ENCODE measurements at places on chromosomes 2 and 18.

- no peak for DNase-seq
Observed at GRCh38 chr2:24744356-24744755, 48.8 kb downstream of the PTRHD1 start.

DNA sequence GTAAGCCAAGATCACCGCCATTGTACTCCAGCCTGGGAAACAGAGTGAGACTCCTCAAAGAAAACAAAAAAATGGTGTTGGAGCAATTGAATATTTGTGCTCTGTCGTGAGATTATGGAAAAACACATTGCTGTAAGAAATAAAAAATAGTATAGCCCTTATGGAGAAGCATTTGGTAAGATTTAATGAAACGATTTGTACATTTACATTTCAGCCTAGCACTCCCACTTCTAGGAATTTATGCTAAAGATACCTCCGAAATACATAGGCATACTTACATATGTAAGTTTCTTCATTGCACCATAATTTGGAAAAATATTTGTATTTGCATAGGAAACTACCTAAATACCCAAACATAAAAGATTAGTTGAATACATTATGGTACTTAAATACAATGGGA, 8.7 kb upstream of the DTNB start:
- no peak for DNase-seq

GRCh38 chr2:7609974-7610373, 692.8 kb downstream of the RNF144A start:
- DNase-seq = no peak

GRCh38 chr2:238019962-238020361, 40.8 kb upstream of the SCLY start:
- no peak for DNase-seq

DNA sequence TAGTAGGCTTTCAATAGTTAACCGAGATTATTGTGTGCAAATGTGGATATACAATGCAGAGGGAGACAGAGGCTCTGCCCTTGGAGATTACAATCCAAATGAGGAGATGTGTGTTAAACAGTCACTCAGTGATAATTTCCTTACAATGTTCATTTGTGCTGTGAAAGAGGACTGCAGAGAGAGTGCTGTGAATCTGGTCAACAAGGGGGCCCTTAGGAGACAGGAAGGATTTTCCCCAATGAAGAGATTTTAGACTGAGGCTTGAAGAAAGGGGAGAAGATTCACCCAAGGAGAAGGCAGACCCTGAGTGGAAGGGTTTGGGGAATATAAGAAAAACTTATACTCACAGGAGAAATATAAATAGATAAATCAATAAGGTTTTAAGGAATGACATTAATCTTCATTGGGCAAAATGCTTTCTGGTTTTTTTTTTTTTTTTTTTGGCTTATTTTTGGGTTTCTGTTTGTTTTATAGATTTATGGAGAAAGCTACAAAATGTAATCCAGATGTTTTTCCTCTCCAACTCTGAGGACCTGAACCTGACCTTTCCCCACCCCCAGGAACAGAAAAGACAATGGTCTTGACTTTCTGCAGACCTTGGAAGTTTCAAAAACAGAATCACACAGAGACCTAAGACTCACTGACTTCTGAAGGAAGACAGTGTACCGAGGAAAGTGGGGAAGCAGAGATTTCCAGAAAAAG, 151.3 kb upstream of the SERPINE2 start:
- no peak for DNase-seq

DNA sequence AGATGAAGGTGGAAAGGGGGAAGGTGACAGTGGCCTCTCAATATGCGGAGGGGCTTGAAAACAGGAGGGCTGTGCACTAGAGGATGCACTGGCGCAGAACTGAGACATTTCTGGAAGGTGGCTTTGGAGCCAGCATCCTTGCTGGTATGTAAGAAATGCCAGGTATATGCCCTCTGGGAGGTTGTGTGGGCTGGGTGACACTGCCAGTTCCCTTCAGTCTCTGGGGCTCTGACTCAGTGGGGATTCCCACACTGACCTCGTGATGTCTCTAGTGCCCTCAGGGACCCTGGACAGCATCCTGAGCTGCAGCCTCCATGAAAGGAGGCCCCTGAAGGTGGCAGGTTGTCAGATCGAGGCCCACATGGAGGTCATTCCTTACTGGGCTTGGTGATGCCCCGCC, 74.0 kb downstream of the AGAP1 start:
- DNase-seq = no peak

- no peak for DNase-seq
Observed at GRCh38 chr18:1438967-1439366, 534.3 kb downstream of the ADCYAP1 start.

DNA sequence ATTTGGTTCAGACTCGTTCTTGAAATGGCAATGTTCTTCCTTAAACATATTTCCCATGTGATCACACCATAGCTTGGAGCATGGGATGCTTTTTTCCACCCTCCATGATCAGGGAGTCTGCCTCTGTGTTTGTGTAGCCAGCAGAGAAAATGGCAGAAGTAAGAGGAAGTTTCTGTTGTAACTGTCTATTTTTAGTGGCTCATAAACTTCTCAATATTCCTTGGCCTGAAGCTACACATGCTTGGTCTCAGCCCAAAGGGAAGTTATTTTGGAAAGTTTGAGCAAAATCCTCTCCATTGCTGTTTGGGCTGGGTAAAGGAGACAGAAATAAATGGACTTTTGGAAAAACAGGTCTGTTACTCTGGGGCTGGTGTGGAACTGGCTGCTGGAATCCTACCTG, 33.4 kb upstream of the ITGA6 start:
- peak; percentile 37 for DNase-seq

DNA sequence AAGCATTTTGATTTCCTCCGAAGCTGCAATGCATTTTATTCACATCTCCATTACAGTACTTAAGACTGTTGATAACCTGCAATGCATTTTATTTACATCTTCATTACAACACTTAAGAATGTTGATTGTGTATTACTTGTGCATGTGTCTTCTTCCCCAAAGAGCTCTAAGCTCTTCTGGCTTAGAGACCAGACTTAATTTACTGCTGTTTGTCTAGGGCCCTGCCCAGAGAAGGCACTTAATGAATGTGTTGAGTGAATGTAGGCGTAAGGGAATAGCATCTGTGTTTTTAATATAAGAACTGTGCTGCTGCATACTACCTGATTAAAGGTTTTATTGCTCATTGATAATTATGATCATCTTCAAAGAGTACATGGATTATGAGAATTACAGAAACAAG, 295.6 kb downstream of the ZNF385B start:
- DNase-seq = no peak

DNA sequence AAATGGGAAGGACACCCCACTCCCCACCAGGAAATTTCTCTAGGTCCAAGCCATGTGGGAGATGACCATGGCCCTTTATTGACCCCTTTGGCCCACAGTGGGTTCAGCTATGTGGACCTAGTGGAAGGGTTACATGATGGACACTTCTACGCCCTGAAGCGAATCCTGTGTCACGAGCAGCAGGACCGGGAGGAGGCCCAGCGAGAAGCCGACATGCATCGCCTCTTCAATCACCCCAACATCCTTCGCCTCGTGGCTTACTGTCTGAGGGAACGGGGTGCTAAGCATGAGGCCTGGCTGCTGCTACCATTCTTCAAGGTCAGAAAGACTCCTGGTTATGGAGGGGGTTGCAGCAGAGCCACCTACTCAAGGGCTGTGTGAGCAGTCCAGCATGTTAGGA, 1.3 kb downstream of the STK16 start:
- no peak for DNase-seq

- DNase-seq = no peak
Observed at GRCh38 chr2:169001116-169001815, 29.9 kb downstream of the ABCB11 start.

DNA sequence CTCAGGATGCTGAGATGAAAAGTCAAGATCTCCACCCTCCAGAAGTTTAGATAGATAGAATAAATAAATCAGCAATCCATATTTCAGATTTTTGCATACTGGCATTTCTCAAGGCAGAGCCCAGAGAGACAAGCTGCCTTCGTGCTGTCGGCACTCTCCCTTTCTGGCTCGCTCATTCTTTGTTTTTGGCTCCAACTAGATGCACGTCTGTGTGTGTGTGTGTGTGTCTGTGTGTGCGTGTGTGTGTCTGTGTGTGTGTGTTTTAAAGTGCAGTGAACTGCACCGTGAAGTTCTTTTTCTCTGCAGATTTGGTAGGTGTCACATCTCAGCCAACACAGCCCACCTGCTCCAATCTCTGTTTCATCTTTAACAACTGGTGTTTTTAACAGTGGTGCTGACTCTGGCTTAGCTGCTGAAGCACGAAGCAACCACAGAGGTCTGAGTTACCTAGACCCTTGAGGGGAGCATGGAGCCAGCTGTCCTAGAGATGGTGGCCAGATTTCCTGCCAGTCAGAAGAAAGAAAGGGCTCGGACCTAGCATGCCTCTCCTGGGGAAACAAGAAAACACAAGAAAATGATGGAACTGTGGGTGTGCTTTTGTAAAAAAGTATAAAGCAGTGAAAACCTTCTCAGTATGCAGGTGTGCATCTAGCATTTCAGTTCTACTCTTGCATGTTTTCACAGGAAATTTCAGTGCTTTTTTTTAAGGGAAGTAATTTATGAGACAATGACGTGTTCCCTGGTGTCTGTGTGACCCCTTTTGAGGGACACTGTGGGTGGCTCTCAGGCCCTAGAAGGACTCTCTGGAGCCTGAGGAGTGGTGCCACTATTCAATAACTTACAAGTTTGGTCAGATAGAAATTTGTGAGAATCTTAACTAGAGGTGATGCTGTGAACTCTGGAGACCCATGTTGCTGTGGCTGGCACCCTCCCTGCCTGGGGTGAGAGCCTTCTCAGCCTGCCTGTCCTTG, 364.3 kb downstream of the RNF144A start:
- no peak for DNase-seq

GRCh38 chr2:160731856-160732255, 238.2 kb upstream of the RBMS1 start:
- no peak for DNase-seq

DNA sequence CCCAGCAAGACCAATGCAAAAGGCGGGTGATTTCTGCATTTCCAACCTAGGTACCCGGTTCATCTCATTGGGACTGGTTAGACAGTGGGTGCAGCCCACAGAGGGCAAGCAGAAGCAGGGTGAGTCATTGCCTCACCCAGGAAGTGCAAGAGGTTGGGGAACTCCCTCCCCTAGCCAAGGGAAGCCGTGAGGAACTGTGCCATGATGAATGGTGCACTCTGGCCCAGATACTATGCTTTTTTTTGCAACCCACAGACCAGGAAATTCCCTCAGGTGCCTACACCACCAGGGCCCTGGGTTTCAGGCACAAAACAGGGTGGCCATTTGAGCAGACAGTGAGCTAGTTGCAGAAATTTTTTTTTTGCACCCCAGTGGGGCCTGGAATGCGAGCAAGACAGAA, 662.6 kb upstream of the ACVR2A start:
- DNase-seq = no peak

- no peak for DNase-seq
Observed at GRCh38 chr2:24826773-24827145, 33.5 kb downstream of the CENPO start.

GRCh38 chr2:238152771-238153688, 5.7 kb upstream of the ERFE start:
- no peak for DNase-seq

DNA sequence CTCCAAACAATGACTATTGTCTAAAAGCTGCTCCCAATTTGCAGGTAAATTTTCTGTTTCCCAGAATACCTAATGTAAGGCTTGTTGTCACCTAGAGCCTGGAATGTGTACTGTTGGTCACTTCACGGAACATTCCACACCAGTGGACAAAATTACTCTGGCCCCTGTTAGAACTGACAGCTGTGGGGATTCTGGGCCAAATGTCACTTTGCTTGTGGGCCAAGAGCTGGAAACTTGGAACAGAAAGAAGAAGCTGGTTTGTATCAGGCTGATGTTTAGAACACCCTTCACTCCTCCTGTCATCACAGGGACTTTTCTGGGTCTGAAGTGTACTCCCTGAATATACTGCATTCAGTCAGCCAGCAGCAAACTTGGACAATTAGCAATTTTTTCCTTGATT, 495.6 kb upstream of the SYT4 start:
- no peak for DNase-seq

DNA sequence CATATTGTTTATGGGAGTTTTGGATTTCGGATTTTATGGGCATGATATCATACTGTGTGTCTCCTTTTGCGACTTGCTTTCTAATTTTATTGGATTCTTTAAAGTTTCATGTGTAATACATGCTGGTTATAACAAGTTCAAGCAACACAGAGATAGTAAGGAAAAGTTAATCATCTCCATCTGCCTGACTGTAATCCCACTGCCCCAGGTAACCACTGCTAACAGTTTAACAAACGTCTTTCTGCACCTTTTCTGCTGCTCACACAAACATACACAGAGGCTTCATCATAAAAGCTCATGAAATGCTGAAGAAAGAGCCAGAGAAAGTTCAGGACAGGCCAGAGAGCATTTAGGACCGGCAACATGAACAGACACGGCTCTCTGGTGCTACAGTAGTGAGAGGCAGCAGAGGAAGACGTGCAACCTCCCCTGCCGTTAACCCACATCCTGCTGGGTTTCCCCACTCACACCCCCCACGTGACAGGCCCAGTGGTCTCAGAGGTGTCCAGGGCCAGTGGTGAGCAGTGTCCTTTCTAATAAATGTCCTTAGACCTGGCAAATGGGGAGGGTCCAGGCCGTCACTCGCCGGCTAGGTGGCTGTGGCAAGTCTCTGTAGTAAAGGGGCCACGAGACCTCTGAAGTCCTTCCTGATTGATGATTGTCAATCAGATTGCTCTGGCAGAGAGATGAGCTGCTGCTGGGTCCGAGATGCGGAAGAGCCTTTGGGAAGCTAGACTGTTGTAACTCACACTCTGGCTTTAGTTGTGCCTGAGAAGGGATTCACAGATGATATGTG, 43.0 kb upstream of the SLC1A4 start:
- no peak for DNase-seq

- no peak for DNase-seq
Observed at GRCh38 chr2:37666772-37667171, 4.7 kb downstream of the CDC42EP3 start.

- no peak for DNase-seq
Observed at GRCh38 chr2:76731157-76731556, 791.0 kb downstream of the LRRTM4 start.

DNA sequence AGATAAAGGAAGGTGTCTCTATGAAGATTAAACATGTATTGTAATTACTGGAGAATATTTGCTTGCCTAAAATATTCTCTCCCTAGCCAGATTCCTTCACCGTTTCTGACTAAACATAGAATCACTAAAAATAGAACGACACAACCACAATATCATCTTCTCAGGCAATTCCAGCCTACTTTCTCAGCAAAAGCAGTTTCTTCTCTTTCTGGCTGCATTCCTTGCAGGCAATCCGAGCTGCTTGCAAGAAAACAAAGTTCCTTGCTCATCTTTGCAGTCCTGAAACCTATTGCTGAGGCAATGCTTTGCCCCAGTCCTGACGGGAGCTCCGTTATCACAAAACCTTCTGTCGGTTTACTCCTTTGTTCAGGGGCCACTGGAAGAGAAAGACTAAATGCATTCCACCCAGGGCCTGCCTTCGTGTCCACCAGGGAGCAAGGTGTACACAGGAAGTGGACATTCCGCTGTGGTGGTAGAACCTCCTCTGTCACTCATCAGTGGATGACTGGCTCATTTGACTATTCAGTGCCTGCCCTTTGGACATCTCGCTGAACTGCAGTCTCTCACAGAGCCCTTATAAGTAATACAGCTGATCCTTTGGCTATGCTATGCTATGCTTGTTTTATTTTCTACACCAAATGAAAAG, 239.2 kb upstream of the DOK6 start:
- DNase-seq = peak; percentile 6

Data from fibroblast of the aortic adventitia (primary cell).